Stimulated activated CD4-positive, alpha-beta T cell treated with anti-CD3 and anti-CD28 coated beads, Interleukin-12 subunit alpha, Interleukin-12 subunit beta, amount 100 ng/mL, for 24 hours (primary cell): ENCODE measurements at places on chromosomes 6 and 20.

DNA sequence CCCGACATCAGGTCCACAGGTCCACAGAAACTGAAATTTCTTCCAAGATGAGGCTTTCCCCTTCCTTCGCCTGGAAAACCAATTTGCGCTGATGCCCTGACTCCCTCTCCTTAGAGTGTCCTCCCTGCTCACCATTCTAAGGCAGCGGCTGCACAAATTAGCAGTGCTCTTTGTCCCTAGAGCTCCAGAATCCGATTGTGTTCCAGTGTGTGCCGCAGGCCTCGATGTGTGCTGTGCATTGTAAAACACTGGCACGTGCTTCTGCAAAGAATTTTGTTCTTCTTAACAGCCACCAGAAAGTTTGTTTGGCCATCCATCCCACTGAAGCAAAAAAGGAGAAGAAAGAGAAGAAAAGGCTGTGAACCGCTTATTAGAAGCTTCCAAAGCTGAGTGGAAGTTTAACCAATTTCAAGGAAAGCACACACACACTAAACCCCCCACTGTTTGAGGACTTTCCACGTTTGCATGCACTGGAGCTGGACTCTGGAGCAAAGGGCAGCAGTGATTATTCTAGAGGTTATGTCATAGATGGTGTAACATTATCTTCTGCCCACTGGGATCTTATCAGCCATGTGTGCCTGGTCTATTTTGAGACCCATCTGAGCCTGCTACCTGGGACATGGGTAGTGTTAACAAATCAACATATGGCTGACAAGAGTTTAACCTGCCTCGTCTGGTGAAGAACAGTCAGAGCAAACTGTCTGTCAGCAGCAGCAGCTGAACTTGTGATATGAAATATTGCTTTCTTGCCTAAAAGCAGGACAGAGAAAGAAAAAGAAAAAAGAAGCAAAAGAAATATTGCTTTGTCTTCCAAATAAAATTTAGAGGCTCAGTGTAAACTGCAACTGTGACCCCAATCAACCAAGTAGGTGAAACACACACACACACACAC, 64.9 kb upstream of the RREB1 start:
- DNase-seq, result no peak

DNA sequence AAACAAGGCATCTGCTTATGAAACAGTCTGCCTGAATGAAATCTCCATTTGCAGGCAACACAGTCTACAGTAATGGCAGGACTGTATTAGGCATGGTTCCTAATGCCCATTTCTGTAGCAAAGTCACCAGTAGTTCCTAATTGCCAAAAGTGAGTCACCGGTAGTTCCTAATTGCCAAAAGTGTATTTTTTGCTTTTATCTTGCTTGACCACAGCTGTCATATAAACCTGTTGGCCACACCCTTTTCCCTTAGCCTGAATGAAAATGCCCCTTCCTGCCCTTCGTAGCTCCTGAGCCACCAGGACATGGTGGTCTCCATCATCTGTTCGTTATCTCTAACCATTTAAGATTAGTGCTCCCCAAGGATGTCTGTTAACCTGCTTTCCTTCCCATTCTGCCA, 34.5 kb downstream of the MTHFD1L start:
- DNase-seq, result no peak

DNA sequence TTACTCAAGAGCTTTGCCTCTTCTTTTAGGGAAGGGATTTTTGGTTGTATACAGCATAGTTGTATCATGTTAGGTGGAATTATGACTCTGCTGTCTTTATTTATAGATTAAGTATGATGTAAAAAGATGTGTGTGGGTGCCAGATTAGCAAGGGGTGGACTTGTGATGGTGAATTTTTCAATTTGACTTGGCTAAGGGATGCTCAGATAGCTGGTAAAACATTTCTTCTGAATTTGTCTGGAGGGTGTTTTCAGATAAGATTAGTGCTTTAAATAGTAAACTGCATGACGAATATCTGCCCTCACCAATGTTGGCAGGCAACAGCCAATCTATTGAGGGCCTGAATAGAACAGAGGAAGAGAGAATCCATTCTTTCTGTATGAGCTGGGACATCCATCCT, 173.3 kb upstream of the TNFAIP3 start:
- DNase-seq, result no peak

DNA sequence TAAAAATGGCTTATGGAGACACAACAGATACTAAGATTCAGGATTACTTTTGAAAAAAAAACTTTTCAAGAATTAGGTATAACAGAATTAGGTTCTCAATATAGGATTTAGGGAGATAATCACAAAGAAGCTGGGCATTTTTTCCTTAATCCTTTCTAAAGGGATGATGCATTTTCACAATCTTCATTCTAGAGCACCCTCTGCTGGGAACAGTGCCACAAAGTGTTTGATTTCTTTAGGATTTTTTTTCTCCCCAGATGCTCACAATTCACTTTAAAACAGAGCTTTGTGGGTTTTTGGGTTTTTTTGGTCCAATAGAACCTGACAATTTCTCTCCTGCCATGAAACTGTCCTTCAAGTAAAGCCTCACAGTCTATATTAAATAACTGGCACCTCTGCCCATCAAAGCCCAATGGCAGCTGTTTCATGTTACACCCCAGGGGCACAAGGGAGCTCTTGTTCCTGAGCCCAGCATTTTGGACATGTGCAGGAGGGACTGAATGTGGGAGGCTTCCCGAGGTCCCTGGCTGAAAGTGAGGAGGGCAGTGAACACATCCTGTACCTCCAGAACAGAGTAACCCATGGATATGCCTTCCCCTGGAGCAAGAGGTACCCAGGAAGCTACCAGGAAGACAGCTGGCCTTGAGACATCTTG, 39.7 kb downstream of the PREP start:
- DNase-seq, result no peak

DNA sequence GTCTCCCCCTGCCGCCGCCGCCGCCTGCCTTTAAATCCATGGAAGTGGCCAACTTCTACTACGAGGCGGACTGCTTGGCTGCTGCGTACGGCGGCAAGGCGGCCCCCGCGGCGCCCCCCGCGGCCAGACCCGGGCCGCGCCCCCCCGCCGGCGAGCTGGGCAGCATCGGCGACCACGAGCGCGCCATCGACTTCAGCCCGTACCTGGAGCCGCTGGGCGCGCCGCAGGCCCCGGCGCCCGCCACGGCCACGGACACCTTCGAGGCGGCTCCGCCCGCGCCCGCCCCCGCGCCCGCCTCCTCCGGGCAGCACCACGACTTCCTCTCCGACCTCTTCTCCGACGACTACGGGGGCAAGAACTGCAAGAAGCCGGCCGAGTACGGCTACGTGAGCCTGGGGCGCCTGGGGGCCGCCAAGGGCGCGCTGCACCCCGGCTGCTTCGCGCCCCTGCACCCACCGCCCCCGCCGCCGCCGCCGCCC, 474 bp downstream of the CEBPB start:
- peak; percentile 33 for DNase-seq

DNA sequence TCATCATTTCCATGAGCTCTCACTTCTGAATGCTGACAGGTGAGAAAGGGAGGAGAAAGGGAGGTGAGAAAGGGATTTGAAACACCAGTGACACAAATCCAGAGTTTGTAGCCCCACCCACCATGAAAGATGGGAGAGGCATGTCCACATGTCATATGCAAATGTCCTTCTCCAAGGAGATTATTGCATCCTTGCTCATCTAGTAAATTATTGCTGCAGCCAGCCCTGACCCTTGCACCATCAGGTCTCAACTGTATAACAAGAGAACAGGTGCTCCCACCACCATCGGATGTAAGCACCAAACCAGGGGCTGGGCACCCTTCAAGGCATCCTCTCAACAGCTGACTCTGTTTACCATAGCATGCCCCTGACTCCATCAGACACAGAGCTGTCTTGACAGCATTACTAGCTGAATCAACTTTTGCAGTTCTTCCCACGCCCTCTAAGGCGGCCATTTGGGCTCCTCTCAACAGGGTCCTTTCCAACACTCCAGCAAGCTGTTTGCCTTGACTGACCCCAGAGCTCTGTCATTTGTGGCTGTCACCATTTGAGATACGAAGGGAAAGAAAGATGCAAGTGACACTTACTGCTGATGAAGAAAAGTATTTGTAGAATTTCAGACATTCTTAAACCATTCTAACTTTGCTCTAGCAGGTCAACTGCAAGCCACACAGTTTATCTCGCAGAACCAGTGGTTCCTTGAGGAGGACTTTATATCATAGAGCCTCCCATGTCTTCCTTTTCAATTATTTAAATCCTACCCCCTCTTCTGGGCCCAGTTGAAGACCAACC, 14.2 kb downstream of the GFOD1 start:
- DNase-seq, result no peak

DNA sequence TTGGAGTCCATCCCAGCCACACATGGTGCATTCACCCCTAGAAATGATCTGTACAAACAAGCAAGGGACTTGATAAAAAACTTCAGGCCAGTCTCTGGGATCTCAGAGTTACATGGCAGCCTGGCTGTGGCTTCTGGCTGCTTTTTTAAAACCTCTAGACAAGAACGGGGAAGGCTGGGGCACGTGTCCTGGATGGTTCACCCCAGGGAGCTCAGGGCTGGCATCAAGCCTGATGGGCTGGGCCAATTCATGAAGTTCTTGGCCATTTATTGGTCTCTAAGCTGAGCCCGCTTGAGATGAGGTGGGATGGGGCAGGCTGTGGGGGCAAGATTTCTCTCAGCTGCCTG, 10.4 kb upstream of the ZFAND3 start:
- DNase-seq, result no peak

DNA sequence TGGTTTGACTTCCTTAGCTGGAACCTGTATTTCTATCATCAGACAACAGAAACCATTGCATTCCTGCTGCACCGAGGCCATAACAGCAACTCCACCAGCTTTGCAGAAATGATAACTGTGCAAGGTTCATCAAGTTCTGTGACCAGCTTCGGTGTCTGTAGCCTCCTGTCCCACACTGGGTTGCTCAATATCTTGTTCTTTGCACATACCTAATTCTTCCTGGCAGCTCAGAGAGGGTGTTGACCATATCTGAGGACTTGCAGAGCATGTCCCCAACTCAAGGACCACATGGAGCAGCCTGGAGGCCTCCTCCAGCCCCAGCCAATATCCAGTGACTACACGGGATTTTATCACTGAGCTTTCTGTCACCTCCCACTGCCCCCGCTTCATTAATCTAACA, 59.3 kb upstream of the SCAF8 start:
- DNase-seq, result no peak

GRCh38 chr6:52512199-52512598, 64.7 kb downstream of the TRAM2 start:
- DNase-seq, result no peak
